ENCODE measurements at places on chromosomes 1 and 21.

GRCh38 chr1:218408942-218409341 lies 63.8 kb downstream of the TGFB2 start:
- no peak for DNase-seq

DNA sequence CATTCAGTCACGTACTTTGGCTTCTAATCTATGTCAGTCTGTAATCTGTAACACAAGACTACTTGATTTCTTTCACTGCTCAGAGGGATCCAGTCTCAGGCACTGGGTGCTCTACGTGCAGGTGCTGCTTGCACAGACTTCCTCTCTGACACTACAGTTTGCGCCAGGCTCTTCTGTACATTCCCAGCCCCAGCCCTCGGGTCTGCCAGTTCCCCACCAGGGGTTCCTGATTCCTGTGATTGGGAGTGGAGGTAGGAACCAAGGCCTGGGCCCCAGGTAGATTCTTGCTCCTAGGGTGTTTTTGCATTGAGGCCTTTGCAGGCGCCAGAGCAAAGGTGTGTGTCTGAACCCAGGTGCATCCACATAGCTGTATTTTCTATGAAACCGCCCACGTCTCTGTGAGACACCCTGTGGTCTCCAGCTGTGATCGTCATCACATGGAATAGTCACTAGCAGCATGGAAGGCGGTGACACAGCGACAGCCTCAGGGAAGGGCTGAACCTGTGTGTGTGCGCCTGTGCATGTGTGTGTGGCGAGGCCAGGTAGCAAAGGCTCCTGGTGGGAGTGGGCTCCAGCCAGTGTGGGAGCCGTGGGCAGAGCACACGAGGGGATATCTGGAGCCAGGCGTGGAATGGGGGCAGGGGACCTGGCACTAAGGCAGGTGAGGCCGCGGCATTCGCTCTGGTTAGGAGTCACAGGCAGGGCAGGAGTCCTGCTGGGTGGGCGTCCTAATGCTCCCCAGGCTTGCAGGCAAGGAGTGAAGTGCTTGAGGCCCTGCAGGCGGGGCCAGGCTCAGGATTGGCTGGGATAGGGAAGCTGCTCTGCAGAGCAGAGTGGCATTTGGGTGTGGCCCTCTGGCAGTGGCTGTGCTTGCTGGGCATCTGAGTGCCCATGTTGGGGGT lies 5.2 kb downstream of the GJC2 start:
- no peak for DNase-seq

- DNase-seq, result no peak
Observed at GRCh38 chr1:213032651-213033050, 17.0 kb upstream of the ANGEL2 start.

- no peak for DNase-seq
Observed at GRCh38 chr1:111906816-111907215, 82.7 kb downstream of the KCND3 start.

DNA sequence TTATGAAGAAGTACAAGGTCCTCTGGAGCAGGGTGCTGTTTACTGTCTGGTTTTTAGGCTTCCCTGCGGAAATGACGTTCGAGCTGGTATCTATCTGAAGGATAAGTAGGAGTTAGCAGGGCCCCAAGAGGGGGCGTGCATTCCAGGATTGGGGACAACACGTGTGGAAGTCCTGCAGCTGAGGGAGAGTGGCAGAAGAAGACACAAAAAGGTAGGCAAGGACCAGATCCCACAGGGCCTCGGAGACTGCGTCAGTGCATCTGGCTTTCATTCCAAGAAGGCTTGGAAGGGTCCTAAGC lies 5.9 kb downstream of the RIMS3 start:
- DNase-seq, result no peak

- DNase-seq, result no peak
Observed at GRCh38 chr1:192260076-192260475, 56.7 kb upstream of the RGS21 start.
